ENCODE measurements at places on chromosomes 12 and 14.

- no peak for DNase-seq
Observed at GRCh38 chr12:5593086-5593485, 161.2 kb downstream of the NTF3 start.

GRCh38 chr14:20499108-20499507 is 6.2 kb upstream of the RNASE10 start:
- DNase-seq: no peak

- no peak for DNase-seq
Observed at GRCh38 chr12:58832920-58833319, 87.4 kb downstream of the LRIG3 start.

DNA sequence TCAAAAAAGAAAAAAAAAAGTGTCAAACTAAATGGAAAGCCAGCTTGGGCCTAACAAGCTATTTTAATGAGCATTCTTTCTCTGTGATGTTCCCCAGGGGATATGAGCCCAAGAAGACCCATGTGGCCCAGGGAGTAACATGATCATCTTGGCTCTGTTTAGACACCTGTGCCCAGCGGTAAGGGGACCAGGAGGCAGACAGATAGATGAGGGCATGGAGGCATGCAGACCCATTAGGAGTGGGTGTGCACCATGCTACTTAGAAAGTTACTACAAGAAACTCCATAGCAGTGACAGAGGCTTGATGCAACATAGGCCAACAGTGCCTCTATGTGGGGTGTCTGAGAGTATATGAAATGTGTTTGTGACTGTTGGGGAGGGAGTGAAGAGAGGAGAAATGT is 3.1 kb upstream of the CREBL2 start:
- DNase-seq: no peak

- no peak for DNase-seq
Observed at GRCh38 chr12:115697340-115697739, 580.2 kb downstream of the MED13L start.

DNA sequence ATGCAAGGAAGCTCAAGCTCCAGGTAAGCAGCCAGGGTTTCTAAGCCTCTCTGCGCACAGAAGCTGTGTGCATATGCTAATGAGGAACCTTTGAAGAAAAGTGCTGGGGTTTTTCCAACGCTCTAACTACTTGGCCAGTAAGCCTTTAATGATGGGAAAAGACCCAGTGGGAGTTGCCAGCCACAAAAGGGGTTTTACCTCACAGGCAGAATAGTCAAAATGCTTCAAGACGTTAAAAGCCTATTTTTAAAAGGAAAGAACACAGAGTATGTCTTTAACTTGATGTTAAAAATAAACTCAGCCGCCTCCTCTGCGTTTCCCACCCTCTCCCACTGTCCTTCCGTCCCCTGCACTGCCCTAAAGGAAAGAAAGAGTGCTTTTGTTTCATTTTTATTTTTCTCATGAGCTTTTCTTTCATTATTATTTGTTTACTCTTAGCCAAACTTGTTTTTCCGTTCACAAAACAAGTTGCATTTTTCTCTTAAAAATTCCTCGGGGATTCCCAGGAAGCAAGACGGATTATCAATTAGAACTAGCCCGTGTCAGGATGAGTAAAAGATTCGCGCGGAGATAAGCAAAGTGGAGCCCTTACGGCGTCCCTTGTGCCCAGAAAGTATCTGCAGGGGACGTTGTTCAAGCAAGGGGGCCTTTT is 209.8 kb upstream of the NUDT4 start:
- DNase-seq: no peak

DNA sequence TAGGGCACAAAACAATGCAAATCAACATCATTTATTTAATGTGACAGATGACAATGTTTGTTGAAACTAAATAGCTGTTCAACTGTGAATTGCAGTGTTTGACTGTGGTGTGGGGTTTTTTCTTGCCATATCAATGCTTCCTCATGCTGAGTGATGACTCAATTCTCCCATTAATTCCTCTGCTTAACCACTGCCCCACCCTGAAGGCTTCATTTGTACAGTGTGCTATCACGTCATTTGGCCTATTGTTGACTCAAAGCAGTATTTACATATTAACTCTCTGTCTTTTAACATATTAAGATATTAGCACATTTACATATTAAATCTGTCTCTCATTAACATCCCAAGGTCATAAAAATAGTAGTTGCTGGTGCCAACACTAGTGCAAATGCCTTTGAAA is 164.8 kb upstream of the NRXN3 start:
- no peak for DNase-seq

DNA sequence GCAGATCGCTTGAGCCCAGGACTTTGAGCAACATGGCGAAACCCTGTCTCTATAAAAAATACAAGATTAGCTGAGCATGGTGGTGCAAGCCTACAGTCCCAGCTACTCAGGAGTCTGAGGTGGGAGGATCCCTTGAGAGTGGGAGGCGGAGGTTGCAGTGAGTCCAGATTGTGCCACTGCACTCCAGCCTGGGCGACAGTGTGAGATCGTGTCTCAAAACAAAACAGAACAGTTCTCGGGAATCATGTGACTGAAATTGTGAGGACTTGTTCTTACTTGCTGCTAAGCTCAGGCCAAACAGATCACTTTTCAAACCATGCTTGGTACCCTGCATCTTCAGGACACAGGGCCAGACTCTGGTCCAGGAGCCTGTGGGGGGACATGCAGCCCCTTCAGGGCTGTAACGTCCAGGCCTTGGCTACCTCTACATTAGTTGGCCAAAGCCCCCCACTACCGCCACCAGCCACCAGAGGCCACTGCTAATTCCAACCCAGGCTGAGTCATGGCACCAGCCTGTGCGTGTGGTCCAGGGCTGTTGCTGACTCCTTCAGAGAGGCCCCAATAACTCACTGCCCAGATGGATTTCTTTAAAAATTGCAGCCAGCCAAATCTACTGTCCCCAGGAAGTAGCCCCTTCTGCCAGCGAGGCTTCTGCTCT is 33.4 kb upstream of the SYNDIG1L start:
- DNase-seq: no peak

DNA sequence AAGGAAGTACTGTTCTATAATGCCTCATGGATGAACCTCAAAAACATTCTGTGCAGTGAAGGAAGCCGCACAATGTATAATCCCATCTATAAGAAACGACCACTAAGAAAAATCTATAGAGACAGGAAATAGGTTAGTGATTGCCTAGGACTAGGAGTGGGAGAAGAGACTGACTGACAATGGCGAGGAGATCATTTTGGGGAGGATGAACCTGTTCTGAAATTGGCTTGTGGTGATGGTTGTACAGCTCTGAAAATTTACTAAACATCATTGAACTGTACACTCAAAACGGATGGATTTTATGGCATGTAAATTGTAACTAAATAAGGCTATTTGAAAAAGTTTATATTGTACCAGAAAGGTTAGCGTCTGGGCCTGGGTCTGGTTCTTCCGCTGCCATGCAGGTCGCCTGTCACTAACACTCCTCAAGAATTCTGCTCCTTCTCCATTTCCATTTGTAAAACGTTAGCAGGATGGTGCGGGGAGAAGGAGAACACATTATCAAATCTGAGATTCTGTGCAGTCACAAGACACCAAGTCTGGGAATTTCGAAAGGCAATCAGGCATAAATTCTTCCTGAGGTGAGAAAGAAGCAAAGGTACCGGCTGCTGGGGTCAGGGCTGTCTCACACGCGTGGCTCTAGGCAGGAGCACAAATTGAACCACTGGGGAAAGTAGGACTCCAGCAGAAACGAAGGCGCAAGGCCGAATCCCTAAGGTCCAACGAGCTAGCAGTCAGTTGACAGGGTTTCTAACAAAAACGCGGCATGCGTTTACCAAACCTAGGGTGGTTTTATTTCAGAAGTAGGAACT is 845 bp upstream of the COCH start:
- DNase-seq: no peak

GRCh38 chr12:114625294-114625851 is 58.6 kb downstream of the TBX3 start:
- no peak for DNase-seq

- no peak for DNase-seq
Observed at GRCh38 chr12:7369274-7369729, 65.4 kb downstream of the ACSM4 start.

- DNase-seq: no peak
Observed at GRCh38 chr12:81758421-81759189, 545 bp downstream of the PPFIA2 start.

DNA sequence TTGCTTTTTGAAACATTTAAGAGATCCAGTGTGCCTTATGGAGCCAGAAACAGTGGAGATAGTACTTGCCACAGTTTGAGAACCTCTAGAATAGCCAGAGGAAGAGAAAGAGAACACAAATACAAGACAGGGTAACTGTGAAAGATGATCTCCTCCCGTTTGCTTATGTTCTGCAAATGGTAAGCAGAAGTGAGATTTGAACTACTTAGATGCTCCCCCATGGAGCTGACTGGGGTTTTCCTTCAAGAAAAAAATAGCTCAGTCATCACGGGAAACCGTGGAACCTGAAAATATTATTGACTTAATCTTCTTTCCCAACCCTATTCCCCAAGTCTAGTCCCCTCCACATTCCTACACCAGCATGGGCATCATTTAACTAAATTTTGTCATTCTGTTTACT is 87.1 kb downstream of the KIF21A start:
- no peak for DNase-seq

GRCh38 chr12:70762000-70762399 is 124.8 kb upstream of the PTPRB start:
- no peak for DNase-seq

GRCh38 chr12:43832463-43833168 is 3.3 kb upstream of the TMEM117 start:
- no peak for DNase-seq

DNA sequence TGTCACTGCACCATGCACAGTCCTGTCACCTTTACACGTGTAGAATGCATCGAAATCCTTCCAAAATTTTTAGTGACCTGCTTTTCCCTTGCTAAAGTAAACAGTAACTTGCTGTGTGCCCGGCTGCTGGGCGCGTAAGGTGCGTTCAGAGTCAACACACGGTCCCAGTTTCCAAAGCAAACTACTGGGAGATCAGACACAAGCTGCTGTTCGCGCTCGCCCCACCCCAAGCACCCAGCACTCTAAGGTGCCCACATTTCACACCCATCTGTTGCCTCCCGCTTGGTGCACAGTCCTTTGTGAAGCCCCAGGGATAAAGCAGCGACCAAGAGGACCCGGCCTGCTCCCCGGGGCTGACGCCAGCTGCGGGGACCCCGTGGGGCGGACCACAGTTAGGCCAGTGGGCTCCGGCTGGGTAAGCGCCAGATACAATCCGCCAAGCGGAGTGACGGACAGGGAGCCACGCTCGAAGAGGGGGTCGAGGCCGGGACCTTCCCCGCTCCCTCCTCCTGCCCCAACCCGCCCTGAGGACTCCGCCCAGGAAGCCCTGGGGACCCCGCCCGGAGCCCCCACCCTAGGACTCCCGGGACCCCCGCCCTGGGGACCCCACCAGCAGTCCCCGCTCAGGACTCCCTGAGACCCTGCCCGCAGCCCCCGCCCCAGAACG is 633 bp downstream of the STX2 start:
- DNase-seq: no peak

GRCh38 chr12:92968176-92968813 is 39.2 kb upstream of the EEA1 start:
- DNase-seq: no peak

GRCh38 chr12:112852810-112853209 is 54.0 kb upstream of the OAS1 start:
- no peak for DNase-seq

DNA sequence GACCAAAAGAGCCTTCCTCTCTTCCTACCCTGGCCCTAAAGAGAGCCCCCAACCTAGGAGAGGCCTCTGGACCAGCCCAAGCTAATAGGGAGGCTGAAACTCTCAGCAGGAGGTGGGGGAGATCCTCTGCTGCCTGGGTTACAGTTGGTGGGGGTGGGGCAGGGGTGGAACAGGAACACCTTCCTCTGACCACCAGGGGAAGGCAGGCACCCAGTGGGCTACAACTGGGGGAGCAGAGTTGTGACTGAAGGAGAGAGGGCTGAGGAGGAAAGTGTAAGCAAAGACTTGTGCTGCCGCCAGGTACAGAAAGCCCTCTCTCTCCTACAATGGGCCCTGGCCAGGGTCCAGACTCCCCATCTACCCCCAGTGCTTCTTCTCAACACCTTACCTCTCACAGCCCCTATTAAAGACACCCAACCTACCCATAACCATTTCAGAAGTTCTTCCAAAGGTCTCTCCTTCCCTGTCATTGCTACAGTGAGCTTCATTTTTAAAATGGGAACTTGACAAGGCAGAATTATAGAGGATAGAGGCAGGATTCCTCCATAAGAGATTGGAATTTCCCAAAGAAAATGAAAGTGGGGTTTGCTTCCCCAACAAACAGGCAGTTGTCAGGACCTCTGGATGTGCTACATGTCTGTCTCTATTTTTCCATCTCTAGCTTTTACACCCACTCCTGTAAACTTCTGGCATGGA is 1.4 kb downstream of the MYO1A start:
- DNase-seq: no peak

DNA sequence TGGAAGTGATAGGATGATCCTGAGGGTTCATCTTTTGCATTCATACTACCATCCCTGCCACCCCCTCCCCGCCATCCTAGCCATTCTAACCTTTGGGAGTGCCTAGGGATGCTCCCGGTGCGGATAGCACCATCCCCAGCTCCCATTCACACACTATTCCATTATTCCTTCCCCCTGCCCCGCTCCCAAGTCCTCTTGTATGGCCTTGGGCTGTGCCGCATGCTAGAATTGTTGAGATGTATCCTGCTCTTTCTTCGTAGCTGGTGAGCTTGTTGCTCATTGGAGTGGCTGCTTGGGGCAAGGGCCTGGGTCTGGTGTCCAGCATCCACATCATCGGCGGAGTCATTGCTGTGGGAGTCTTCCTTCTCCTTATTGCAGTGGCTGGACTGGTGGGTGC is 644 bp downstream of the TSPAN31 start:
- no peak for DNase-seq

DNA sequence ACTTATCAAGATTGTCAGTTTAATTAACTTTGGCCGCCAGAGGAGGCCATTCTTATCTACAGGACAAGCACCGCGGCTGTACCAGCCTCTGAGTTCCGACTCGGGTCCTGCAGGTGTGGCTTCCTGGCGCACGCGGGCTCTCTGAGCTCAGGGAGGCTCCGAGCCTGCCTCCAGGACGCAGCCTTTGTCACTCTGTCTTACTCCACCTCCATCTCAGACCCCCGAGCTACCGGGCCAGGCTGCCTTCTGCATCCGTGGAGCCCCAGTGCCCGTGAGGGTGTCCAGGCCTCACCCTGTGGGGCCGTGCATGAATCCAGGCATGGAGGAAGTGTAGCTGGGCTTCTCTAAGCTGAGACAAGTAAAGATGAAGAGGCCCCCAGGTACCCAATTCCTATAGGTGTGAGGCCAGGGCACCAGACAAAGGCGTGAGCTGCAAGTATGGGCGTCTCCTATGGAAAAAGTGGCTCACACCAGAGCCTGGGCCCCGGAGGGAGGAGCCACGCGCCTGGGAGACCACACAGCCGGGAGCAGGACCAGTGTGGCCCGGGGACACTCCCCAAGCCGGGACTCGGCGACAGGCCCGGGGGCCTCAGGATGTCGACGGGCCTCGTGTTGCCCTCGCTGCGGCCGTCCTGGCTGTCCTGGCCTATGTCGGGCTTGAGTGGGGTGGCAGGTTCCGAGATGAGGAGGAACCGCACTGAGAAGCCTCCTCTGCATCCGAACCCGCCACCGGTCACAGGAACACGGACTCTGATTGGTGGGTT is 42.8 kb downstream of the NOC4L start:
- DNase-seq: no peak

GRCh38 chr14:31677630-31678029 is 116.4 kb downstream of the NUBPL start:
- no peak for DNase-seq
